Fibroblast of lung (primary cell): ENCODE measurements at places on chromosomes 5 and 9.

GRCh38 chr5:102850503-102850902 is 95.4 kb downstream of the PAM start:
- DNase-seq: no peak

DNA sequence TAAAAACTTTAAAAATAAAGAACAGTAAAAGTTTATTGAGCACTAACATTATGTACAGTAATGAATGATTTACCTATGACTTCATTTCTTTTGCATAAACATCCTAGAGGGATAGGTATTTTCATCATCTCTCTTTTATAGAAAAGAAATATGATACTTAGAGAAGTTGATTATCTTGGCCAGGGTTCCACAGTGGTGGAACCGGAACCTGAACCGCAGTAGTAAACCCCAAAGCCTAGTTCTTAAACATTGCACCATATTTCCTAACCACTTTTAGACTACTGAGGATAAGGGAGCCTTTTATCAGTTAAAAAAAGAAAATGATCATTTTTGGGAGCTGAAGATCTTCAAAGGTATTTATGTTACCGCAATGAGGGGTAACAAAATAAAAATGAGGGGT is 205.7 kb upstream of the SGCD start:
- DNase-seq: peak; percentile 87

DNA sequence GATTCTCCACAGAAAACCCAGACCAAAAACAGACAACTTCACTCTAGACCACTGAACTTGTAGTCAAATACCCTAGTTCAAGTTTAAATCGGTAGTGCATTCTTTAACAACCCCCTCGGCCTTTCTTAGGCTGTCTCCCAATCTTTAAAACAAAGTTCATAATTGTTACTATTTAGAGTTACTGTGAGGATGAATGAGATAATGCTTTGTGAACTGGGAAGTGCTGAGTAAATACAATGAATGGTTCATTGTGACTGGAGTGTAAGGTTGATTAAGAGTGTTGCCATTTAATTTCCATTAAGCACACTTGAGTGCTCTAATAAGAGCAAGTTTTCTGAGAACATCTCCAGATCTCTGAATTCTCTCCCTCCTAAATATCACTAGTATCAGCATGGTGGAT is 228.8 kb upstream of the PIK3R1 start:
- DNase-seq: no peak

DNA sequence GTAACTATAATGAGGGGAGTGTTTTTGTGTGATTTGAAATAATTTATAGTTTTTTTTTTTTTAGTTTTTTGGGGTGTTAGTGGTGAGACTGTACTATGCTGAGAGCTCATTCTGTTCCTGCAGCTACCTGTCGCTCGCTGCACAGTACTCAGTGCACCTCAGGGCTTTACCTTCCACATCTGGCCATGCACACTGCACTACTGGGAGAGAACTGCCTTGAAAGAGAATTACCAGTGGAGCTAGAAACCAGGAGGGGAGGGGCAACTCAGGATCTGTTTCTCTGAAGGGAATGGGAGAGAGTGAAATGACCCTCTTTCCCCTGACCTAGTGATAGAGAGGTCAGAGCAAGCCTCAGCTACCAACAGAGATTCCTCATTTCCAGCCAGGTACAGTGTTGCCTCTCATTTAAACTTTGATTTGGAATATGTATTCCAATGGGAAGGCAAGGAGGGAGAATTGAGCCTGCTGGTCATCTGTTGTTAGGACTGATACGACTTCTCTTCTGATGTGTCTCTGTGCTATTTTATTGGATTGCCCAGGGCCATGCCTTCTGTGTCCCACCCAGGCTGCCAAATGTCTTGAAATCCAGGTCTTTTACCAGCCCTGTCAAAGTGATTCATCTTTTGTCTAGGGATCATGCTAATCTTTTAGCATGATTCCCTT is 8.9 kb downstream of the ATG10 start:
- no peak for DNase-seq

GRCh38 chr5:87765009-87765408 is 352.3 kb upstream of the CCNH start:
- no peak for DNase-seq

- DNase-seq: peak; percentile 78
Measured at GRCh38 chr5:122500245-122501088, 188.4 kb downstream of the SNCAIP start.

DNA sequence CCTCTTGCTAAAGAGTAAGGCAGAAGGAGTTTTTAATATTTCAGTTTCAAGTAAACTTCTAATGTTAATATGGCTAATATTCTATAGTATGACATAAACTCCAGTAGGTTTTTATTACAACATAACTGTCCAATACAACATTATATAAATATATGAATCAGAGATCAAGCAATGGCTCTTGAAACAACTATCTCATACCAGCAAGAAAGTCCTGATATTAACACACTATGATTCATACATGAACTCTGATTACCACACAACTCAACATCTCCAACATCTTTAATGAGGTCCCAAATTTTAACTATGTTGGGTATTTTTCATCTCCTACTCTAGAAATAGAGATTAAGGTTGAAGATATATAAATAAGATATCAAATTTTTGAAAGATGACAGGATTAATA is 878.3 kb downstream of the TLE1 start:
- DNase-seq: peak; percentile 73

DNA sequence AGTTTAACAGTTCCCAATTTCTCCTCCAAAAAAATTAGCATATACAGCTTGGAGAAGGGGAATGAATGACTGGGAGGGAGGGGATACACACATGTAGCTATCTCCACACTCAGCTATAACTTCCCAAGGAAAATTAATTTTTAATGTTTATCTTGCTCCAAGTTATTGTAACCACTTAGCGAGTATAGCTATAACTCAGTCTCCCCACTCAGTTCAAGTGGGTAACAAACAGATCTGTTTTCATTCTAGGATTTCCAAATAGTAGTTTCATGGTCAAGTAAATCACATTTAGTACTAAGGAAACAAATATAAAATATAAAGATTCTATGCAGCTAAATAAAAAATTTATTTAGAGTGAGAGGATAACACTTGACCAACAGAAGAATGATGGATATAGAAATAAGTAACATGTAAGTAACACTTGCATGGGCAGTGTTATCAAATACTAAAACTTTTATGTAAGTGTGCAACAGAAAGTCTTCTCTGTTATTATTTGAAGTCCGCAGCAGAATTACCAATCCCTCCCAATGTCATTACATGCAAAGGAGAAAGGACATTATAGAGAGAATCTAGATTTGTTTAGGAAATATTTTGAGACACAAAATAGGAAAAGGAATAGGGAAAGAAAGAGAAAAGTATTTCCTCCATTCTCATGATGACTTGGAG is 10.2 kb upstream of the NFIB start:
- no peak for DNase-seq

- peak; percentile 49 for DNase-seq
Measured at GRCh38 chr5:98557916-98558315, 215.5 kb upstream of the RGMB start.

DNA sequence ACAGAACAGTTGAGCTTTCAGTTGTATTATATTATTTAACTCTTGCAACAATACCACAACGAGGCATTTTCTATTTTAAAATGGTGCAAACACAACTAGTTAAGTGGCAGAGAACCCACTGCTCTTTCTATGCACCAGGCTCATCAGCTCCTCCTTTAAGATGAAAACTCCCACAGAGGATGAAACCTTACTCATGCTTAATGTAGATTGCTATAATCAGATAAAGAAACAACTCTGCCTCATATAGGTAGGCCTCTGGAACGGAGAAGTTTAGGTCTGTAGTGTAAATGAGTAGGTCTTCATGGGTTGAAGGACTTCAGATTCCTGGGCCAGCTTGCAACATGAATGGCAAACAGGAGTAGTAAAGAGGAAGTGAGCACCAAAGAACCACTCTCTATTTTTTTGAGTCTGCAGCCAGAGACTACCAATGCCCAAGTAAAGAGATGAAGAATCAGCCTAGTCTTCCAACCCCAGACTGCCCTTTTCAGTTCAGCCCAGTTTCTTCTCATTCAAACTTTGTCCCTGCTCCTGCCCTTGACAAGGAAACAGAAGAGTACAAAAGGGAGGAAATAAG is 33.9 kb downstream of the HACD4 start:
- no peak for DNase-seq

GRCh38 chr5:111360173-111360572 is 136.0 kb downstream of the CAMK4 start:
- DNase-seq: no peak

DNA sequence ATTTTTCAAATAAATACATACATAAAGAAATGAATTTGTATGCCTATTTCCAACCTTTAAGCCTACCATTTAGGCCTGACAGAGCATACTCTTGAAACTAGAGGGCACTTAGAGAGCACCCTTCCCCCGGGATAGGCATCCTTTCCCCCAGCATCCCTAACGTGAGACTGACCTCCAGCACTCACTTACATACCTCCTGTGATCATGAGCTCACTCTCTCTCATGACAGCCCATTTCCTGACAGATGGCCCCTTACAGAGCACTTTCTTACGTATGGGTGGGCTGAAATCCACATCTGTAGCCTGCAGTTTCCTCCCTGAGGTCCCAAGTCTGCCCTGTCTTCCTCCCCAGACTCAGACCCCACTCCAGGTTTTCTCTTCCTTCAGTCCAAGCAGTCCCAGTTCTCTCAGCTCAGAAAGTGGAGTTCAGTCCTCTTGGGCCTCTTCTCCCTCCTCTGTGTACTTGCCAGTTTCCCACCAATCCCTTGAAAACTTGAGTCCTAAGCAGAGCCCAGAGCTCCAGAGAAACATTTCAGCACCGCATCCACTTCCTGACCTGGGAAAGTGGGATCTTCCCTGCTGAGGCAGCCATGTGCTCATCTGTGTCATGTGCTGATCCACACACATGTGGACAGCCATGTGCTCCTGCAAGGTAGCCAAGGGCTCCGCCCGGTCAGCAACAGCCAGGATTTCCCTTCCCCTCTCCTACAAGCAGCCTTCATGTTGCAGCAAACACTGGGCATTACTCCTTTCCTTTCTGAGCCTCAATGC is 2.2 kb upstream of the CDX1 start:
- no peak for DNase-seq

GRCh38 chr5:135058331-135058732 is 24.3 kb upstream of the PITX1 start:
- DNase-seq: peak; percentile 6

DNA sequence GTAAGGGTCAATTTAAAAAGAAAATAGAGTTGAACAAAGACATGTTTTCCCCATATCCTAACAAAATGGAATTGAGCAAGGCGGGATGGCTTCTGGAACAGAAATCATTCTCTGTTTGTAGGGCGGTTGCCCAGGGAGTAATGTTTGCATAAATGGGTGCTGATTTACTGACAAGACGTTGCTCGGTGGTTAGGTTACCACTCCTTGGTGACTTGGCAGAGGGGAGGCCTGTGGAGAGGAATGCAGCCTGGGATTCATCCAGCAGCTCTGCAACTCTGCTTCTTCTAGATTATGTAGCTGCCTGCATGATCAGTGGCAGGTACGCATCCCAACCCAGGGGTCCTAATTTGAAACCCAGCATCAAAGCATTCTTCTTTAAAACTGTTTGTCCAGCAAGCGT is 200.2 kb downstream of the CFAP90 start:
- peak; percentile 44 for DNase-seq

DNA sequence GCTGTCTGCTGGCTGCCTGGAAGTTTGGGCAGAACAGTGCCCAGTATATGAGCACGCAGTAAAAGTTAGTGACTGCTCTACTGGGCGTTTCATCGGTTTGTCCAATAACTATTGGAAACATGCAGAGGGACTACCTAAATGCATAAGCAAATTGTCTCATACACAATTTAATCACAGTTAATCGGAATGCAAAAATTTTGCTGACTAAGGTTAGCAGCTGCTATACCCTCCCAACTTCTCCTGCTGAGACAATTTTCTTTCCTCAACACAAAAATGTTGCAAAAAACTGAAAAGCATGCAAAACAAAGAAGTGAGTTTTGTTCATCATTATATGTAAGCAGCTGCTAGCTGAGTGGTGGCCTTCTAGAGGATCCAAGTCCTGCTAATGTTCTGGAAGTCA is 327.5 kb downstream of the SEMA5A start:
- no peak for DNase-seq

DNA sequence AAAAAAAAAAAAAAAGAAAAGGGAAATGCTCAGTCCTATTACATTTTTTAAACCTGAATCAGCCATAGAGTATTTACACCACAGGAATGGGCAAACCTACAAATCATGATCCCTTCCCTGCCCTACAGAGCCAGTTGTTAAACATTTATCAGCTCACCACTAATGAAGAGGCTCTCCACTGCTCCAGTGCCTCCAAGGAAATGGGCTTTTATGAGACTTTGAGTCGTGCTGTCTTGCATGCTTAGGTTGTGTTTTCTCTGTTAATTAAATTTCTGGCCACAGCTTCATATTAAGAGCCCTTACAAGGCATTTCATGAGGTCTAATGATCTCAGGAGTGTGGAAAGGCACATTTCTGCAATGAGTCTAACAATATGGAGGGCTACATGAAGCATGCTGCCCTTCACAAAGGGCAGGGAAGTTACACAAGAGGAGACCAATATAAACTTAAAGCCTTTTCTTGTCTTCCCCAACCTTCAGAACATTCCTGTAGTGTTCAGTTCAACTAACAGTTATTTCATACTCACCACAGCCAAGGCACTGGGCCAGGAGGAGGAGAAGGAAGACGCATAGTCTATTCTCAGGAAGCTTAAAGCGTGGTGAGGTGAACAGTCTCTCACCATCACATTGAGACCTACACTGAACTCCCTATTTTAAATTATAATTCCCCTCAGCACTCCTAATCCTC is 140.1 kb upstream of the ABCA1 start:
- DNase-seq: peak; percentile 89

DNA sequence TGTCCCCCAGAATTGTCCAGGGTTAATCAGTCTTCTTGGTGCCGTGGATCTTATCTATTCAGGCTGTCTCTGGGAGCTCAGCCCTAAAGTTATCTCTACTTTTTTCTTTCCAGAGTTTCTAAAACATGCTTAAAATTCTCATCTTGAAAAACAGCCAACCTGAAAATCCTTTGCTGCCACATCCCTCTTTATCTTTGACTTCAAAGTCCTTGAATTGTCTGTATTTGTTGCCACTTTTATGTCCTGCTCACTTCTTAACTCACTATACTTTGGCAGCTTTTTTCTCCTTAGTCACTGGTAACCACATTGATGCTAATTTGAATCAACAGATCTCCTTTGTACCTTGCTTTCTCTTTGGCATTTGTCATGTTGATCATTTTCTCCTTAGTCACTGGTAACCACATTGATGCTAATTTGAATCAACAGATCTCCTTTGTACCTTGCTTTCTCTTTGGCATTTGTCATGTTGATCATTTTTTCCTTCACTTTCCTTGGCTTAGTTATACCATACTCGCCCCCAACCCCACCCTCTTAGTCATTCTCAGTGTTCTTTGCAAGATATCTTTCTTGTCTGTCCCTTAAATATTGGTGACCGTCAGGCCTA is 8.5 kb downstream of the DMXL1 start:
- peak; percentile 64 for DNase-seq

- DNase-seq: no peak
Measured at GRCh38 chr5:67221487-67222242, 25.1 kb upstream of the CD180 start.
